ENCODE measurements at places on chromosomes 12 and 14.

DNA sequence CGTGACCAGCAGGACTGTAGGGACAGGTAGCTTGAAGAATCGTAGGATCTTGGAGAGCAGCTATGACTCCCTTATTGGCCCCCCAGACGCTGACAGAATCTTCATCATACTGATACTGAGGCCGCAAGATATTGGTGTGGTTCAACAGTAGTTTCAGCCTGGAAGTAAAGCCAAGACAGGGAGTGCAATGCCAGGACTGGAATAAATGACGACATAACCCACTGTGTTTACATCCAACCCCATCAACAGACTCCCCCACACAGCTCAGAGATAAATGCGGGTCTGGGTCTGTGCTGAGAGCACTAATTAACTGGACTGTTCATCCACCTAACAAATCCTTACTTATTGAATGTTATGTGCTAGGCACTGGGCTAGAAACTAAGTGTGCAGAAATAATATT lies 16.6 kb downstream of the NOXRED1 start:
- DNase-seq = no peak

DNA sequence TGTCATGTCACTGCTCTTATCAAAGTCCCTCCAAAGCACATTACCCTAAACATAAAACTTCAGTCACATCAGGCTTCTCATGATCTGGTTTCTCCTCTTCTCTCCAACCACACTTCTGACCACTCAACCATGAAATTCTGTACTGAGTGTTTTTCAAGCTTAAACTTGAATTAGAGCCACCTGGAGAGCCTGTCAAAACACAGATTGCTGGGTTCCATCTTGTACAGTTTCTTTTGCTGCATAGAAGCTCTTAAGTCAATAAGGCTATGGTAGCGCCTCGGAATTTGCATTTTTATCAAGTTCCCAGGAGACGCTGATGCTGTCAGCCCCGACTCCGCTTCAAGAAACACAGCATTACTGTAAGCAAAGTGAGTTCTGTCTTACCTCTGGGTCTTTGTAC lies 16.4 kb upstream of the SRRM4 start:
- no peak for DNase-seq

GRCh38 chr14:68622856-68623255 lies 170.0 kb downstream of the ZFP36L1 start:
- DNase-seq = no peak

- DNase-seq = no peak
Measured at GRCh38 chr14:106789318-106789717, 1262.9 kb downstream of the TMEM121 start.

DNA sequence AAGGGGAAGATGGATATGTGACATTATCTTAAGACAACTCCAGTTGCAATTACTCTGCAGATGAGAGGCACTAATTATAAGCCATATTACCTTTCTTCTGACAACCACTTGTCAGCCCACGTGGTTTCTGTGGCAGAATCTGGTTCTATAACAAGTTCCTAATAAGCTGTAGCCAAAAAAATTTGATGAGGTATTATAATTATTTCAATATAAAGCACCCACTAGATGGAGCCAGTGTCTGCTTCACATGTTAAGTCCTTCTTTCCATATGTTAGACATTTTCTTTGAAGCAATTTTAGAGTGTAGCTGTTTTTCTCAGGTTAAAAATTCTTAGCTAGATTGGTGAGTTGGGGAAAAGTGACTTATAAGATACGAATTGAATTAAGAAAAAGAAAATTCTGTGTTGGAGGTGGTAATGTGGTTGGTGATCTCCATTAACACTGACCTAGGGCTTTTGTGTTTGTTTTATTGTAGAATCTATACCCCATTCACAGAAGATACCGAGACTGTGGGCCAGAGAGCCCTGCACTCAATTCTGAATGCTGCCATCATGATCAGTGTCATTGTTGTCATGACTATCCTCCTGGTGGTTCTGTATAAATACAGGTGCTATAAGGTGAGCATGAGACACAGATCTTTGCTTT lies 36.9 kb downstream of the PSEN1 start:
- DNase-seq = peak; percentile 52

- DNase-seq = no peak
Measured at GRCh38 chr14:105299654-105300541, 903 bp downstream of the BRF1 start.

DNA sequence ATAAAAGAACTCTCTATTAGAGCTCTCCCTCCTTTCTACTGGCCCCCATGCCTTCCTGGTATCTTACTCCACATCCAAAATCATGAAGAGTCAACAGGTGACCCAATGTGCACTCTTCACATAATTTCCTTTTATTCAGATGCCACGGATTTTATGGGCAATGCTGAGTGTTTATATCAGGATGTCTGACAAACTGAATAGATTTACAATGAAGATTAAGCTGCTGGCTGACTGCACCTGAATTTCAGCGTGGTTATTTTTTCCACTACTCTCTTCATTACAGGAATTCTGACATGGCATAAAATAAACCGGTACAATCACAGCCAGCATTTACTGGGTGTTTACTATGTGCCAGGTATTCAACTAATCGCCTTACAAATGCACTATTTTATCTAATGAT lies 29.4 kb upstream of the CERS5 start:
- no peak for DNase-seq

- peak; percentile 94 for DNase-seq
Measured at GRCh38 chr12:26810330-26810729, 22.7 kb downstream of the ITPR2 start.

DNA sequence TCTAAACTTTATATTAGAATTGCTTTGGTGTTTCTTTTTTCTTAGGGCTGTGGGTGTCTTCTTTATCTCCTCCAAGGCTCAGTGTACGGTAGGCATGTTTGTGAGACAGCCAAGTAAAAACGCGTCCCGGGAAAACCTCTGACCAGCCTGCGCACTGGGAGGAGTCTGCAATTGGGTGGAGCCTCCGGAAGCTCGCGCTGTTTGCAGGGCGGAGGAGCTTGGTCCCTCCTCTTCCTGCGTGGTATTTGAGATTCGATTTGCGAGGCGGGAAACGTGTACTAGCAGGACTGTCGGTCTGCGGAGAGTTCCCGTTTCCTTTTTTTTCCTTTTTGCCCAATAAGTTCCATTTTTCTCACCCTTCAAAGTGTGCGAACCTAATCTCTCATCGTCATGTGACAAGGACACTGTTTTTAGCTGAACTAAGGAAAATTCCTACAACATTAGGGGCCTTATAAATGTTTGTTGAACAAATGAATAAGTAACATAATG lies 182.1 kb upstream of the OTX2 start:
- no peak for DNase-seq

GRCh38 chr14:64186231-64187129 lies 107.7 kb downstream of the ESR2 start:
- DNase-seq = no peak

- DNase-seq = no peak
Measured at GRCh38 chr12:26460361-26460760, 265.0 kb downstream of the SSPN start.

All from fibroblast of skin of back (primary cell).